ENCODE measurements at places on chromosomes 13 and 19.
A peak's percentile ranks its signal among the peaks of the same experiment; 100 is the strongest.

DNA sequence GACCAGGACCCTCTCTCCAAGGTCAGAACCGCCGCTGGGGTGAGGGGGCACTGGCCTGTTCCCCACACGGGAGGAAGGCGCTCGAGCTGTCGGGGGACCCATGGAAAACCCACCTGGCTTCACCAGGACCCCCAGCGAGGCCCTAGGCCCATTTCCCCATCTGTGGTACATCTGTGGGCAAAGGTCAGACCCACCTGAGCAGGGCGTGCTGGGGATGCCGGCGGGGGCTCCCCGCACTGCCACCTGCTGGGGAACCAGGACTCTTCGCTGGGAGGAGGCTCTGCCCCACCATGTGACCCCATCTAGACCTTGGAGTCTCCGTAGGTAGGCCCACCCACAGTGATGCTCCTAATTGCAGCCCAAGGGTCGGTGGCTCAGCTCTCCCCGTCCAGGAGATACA is 511 bp downstream of the WDR88 start:
- DNase-seq: no peak

- DNase-seq: no peak
Measured at GRCh38 chr13:30108216-30108912, 199.0 kb downstream of the KATNAL1 start.

GRCh38 chr13:69423844-69424243 is 683.8 kb upstream of the ATXN8OS start:
- no peak for DNase-seq

DNA sequence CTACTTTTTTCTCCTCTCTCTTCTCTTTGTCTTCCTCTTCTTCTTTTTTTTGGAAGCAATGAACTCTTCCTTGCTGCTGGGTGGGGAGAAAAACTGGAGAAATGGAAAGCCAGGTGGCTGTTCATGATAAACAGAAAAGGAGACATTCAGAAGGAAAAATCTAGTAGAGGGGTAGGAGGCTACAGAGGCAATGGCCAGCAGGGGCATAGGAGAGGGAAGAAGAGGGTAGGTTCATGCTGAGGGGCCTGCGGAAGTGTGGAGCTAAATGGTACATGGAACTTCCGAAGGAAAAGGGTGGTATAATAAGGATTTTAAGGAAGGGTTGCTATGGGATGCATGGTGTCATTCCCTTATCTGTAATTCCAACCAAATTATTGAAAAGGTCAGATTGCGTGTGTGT is 17.5 kb upstream of the HS6ST3 start:
- DNase-seq: no peak

DNA sequence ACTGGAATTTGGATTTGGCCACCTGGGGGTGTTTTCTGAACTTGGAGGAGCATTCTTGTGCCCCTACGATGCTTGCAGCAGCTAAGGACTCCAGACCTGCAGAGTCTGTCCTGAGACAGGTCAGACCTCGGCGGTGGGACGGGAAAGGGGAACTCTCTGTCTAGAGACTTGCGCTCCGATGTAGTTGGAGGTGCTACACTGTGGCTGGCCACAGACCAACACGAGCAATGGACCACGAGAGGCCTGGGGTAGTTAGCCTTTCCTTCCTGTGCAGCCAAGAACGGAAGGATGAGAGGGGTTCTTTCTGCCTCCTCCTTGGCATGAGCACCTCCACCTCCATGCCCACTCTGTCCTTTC is 5.9 kb upstream of the GRAMD1A start:
- DNase-seq: no peak

GRCh38 chr13:45441633-45442032 is 23.1 kb upstream of the COG3 start:
- DNase-seq: peak; percentile 54

- DNase-seq: peak; percentile 89
Measured at GRCh38 chr13:42991898-42992763, at the start of gene EPSTI1. Gene EPSTI1 (minus strand): TSS chr13:42992241. CDS start chr13:42992165, 76 bp downstream.

- DNase-seq: peak; percentile 3
Measured at GRCh38 chr13:44075113-44075512, 195.4 kb downstream of the LACC1 start.
